Stimulated activated CD8-positive, alpha-beta memory T cell treated with anti-CD3 and anti-CD28 coated beads, Interleukin-2, amount 100 ng/mL, for 48 hours (primary cell): ENCODE measurements at places on chromosomes 2 and 18.

- no peak for DNase-seq
Observed at GRCh38 chr2:174951745-174952144, 53.4 kb downstream of the CHN1 start.

DNA sequence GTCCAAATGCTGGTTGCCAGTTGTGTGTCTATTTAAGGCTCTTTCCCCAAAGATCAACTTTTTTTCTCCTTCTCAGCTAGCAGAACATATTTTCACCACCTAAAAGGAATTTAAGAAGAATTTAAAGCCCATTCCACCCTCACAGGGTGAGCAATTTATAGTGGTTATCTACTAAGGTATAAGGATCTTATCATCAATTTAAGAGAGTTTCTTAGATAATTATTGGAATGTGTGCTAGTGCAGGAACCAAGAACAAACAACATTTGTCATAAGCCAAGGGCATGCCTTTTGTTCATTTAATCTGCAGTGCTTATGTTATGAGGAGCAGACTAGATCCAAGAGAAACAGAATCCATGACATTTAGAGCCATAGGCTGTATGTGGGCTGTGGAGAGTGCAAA lies 37.2 kb downstream of the NLRC4 start:
- no peak for DNase-seq

DNA sequence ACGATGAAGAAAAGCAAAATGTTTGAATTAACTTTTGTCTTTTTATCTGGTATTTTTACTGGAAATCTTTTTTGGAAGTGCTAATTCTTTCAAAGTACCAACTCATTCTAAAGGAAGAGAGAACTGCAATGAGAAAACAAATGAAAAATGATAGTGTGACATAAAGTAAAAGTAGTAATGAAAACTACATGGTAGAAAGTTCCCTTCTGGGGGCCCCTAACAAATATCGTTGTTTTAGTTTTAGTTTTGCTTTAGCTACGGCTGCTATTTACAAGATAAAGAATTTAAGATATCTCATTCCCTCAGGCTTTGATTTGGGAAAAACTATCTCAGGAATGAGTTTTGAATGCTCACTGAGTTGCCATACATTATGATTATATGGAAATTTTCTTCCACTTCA lies 161.4 kb downstream of the XIRP2 start:
- no peak for DNase-seq

DNA sequence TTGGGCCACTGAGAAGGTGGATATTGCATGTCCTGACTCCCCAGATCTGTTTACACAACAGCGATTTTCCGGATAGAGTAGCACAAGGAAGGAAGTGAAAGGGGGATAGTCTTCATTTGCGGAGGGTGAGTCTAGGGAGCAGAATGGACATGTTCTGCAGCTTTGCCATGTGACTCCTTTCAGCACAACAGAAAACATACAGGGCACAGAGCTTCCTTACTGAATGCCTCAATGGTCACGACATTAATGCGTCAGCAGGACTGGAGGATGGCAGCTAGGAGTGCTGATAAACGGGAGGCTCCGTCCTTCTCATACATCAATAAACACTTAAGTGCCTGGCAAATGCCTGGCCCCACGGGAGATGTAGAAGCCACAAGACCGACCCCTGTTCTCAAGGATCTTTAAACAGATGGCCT lies 163.0 kb downstream of the FAM210A start:
- DNase-seq = no peak

DNA sequence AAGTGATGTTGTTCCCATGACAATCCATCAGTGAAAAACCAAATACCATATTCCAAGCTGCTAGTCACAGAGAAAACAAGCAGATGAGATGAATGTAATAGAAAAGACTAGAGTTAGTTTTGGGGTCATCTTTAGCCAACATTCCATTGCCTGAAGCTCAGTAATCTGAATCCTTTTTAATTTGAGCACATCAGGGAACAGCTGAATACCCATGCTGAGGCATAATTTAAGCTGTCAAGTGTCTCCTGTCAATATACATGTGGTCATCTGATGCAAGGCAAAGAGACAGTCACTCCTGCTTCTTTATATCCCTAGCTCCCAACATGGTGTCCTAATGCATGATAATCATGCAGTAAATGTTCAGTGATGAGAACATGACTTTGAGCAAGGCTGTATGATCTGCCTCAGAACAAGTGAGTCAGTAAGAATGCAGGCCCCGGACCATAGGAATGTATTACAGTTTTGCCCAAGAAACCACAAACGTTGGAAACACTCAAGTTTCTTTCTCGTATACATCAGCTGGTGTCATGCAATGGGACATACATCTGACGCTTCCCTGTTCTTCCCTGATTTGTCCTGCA lies 48.0 kb downstream of the CDK15 start:
- DNase-seq = no peak

- DNase-seq = no peak
Observed at GRCh38 chr2:144759746-144760145, 239.8 kb upstream of the ZEB2 start.

GRCh38 chr18:60259052-60259681 lies 113.4 kb downstream of the MC4R start:
- DNase-seq = no peak

GRCh38 chr2:51011693-51012092 lies 20.2 kb downstream of the NRXN1 start:
- DNase-seq = no peak

GRCh38 chr18:2656981-2657512 lies 1.5 kb downstream of the SMCHD1 start:
- no peak for DNase-seq

DNA sequence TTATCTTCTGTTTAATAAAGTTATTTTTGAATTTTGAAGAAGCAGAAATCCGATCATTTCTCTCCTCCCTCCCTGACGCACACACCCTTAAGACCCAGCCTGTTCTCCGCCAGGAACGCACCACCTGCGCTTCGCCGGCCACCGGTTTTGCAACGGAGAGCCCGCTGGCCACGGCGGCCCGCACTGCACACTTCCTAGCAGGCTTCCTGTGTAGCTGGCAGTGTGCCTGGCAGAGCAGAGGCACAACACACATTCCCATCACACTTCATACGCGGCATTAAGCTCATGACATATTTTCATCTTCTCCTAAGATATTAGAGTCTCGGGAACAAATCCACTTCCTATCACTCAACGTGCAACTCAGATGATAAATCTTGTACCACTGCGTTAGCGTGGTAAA lies 148.0 kb downstream of the HDAC4 start:
- no peak for DNase-seq

DNA sequence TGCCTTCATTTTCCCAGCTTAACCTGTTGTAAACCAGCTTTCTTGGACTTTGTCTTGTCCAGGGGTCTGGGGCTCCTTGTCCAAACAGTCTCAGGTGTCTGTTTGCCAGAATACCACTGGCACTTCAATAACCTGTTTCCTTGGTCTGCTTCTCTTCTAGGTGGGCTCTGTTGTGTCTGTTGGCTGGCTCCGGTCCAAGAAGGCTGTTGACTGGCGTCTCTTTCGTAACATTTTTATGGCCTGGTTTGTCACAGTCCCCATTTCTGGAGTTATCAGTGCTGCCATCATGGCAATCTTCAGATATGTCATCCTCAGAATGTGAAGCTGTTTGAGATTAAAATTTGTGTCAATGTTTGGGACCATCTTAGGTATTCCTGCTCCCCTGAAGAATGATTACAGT lies 17.0 kb downstream of the SLC20A1 start:
- no peak for DNase-seq

DNA sequence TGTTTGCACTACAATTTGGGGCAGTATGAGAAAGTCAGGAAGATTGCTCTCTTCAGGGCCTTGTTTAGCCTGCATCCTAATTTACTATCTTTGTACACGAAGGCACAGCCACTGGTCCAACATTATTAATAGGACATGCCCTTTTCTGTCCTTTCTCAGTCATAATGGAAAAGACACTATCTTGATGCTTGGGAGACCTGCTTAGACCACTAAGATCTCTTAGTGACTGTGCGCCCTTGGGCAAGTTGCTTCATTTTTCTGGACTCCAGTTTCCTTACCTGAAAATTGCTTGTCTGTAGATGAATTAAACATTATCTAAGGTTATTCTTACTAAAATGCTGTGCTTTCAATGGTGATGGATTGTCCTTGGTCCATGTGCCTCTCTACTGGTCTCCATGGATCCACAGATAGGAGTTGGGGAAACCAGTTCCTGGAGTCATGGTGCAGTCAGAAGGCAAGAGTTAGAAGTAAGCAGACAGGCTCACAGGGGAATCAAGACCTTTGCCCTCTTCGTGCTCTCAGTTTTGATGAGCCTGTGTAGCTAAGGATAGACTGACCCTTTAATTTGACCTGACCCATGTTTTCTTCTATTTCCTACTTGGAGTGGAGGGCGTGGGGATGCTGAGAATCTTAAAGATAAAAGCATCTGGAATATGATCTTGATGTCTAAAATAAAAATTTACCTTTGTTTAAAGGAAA lies 114.0 kb downstream of the RAPGEF4 start:
- no peak for DNase-seq

- DNase-seq = no peak
Observed at GRCh38 chr18:57780318-57780705, 22.8 kb downstream of the ATP8B1 start.

DNA sequence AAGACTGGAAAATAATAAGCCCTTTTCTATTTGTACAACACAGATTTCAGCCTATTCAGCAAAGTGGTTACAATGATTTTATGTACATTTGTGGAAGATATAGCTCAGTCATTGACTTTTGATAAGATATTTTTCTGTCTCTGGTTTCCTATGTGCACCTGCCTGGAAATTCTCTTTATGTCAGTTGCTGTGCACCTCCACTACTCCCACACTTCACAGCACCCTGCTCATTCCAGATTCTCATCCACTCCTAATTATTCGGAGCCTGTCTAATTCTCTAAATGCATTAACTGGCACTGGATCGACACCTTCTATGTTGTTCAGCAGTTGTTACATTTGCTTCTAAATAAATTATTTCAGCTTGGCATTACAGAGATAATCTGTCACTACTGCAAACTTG lies 275.1 kb upstream of the RND3 start:
- DNase-seq = no peak

GRCh38 chr2:241560162-241560882 lies 1.8 kb downstream of the BOK start:
- DNase-seq = no peak

- DNase-seq = no peak
Observed at GRCh38 chr2:17754773-17755425, 961 bp downstream of the GEN1 start.

- no peak for DNase-seq
Observed at GRCh38 chr2:99490623-99491461, 1.0 kb upstream of the REV1 start.

- DNase-seq = no peak
Observed at GRCh38 chr18:37421341-37422077, 144.1 kb downstream of the CELF4 start.

DNA sequence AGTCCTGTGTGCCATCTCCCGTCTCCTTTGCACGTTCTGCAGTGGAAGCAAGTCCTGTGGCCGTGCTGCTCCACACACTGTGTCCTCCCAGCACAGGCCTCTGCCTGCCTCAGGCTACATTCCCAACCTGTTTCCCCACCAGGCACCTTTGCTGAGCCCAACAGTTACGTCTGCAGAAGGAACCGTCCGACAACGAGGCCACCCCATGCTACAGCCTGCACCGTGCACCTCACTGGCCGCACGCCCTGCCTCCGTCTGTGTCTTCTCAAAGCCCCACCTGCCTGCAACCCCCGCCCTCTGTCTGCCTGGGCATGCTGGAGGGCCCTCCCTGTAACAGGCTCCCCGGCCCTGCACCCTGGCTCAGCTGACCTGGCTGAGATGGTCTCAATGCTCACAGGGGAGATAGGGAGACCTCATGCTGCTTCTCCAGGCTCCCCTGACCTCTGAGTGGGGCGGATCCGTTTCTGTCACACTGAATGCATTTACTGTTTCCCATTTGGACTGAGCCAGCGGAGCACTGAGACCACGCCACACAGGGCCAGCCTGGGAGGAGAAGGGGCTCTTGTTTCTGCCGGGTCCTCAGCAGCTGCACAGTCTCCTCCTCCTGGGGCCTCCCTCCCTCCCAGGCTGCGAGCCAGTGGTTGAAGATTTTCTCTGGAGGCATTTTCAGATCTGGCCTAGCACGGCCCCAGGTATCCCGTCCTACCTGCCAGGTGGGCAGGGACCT lies 109.1 kb upstream of the OTOS start:
- no peak for DNase-seq

GRCh38 chr2:75035444-75036353 lies 77.3 kb downstream of the POLE4 start:
- no peak for DNase-seq

- no peak for DNase-seq
Observed at GRCh38 chr18:24875777-24876176, 415.3 kb downstream of the HRH4 start.

- no peak for DNase-seq
Observed at GRCh38 chr2:24873619-24874018, 46.4 kb downstream of the ADCY3 start.

DNA sequence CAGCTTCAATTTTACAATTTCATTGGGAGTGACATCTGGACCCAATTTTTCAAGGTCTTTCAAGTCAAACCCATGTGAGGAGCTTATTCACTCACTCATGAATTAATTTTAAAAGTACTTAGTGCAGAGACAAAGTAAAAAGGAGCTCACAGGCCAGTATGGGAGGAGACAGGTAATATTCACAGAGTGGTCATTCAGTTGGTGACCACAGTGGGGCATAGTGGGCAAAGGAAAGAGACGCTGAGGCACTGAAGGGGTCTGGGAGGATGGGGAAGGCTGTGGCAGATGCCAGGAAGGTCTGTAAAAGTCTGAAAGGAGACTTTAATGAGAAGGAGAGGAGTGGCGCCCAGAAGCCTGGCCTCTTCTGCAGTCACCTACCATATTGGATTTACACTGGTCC lies 76.0 kb downstream of the CD8B2 start:
- no peak for DNase-seq

- DNase-seq = no peak
Observed at GRCh38 chr2:225463449-225463848, 63.9 kb downstream of the NYAP2 start.

- no peak for DNase-seq
Observed at GRCh38 chr2:47069628-47070154, 85.4 kb downstream of the STPG4 start.

GRCh38 chr2:9815076-9815475 lies 28.2 kb upstream of the TAF1B start:
- no peak for DNase-seq

- no peak for DNase-seq
Observed at GRCh38 chr2:113138428-113139322, 11.3 kb downstream of the IL1RN start.

DNA sequence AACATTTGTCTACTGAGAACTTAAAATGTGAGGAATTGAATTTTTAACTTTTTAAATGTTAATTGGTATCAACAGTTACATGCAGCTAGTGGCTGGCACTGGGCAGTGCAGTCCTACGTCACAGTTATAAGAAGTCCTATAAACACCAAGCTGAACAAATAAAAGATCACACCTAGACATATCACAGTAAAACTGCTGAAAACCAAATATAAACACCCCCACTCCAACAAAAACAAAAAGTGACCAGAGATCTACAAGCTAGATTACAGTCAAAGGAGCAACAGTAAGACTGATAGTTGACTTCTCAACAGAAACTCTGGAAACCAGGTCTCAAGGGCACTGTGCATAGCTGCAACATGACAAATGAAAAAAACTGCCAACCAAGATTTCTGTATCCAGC lies 19.4 kb downstream of the TLK1 start:
- DNase-seq = no peak
